SHP77 treated with DMSO at 0.1 percent for 48 hours (cell line): ENCODE measurements at places on chromosomes 12 and 14.

GRCh38 chr12:104520242-104520900 lies 63.6 kb downstream of the CHST11 start:
- no peak for DNase-seq

DNA sequence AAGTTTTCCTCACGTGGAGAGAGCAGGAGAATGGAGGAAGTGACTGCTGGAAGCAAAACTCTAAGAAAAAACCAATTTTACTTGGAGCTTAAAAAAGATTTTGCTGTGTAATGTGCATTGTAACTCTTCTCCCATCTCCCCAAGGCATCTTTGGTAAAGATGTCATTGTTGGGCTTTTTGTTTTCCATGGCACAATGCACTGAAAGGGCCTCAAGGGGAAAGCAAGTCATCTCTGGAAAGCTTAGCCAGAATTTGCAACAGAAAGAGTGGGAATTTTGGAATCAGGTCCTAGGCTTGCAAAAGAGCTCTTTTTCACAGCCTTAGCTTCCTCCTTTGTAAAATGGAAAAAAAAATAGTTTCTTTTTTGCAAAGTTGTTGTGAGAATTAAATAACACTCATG lies 7.9 kb upstream of the PPM1A start:
- no peak for DNase-seq

GRCh38 chr12:57628280-57629191 lies 4.5 kb downstream of the B4GALNT1 start:
- no peak for DNase-seq

DNA sequence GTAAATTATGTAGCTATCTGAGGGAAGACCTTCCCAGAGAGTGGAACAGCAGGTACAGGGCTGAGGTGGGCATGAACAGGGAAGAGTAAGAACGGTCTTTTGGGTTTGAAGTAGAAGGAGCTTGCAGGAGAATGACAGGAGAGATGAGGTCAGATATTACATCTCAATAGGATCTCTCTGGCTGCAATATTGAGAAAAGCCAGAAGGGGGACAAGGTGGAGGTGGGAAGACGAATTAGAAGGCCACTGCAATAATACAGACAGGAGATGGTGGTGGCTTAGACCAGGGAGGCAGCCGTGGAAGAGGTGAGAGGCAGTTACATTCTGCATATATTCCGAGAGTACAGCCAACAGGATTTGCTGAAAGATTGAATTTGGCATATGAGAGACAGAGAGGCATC lies 310.2 kb downstream of the APAF1 start:
- DNase-seq: peak; percentile 16

DNA sequence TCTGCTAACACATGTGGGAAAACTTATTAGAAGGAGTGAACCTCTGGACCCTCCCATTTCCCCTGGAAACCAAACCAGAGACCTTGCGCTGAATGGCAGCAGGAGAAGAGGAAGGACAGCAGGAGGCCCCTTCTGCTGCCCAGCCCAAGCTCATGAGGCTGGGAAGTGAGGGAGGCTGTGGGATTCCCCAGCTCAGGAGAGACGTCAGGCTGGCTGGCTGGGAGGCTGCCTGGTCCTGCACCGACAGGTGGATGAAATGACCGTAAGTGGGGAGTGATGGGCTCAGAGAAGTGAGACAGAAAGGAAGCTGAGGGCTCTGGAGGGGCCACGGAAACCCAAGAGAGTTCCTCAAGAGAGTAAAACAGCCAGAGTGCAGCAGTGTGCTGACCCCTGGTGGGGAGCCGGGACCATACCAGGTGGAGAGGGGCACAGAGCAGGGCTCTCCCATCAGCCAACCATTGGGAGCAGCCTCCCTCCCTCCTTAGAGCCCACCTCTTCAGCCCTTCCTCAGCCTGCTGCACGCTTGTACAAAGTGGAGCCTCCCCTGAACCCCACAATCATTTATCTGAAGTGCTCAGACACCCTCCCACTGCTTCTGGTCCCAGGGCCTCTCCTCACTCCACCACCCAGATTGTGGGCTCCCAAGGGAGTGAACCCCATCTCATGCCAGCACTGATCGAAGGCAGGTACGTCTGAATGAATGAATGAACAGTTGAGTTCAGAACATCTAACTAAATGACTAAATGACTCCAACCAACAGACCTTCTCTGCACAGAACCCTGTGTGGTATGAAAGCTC lies 14.0 kb downstream of the TAMALIN start:
- peak; percentile 52 for DNase-seq

GRCh38 chr12:94650143-94651056 lies at the start of gene TMCC3:
Gene TMCC3, minus strand, starts transcription at chr12:94650557. Its CDS starts 127 bp downstream, at chr12:94650430.
- no peak for DNase-seq

- no peak for DNase-seq
These were observed 85.5 kb downstream of the PRICKLE1 start for GRCh38 chr12:42504049-42504448.

- no peak for DNase-seq
These were observed 513.2 kb downstream of the NELL2 start for GRCh38 chr12:44362947-44363346.

DNA sequence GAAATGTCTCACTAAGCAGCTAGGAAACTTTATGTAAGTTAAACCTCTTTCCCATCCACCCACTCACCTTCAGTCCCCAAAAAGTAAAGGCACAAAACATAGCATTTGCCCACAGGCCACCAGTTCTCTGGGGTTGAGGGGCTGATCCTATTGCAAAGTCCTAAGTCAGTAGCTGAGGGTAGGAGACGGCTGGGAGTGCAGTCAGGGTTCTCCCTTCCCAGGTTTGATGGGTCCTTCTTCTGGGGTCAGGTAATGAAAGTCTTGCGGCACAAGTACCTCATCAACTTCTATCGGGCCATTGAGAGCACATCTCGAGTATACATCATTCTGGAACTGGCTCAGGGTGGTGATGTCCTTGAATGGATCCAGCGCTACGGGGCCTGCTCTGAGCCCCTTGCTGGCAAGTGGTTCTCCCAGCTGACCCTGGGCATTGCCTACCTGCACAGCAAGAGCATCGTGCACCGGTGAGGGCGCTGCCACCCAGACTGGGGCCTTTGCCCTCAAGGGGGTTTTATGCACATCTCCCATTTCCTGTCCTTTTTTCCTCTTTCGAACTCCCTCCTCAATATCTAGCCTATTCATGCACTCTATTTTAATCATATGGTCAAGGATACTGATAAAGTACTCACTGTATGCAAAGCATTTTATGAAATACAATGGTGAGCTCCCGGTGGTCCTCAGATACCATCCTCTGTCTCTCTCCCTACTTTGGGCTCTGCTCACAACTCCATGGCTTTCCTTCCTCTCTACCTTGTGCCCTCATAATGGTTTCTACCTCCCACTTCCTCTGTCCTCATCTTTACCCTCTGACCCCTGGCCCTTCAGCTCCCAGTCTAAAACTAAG lies 986 bp downstream of the TSSK4 start:
- no peak for DNase-seq

DNA sequence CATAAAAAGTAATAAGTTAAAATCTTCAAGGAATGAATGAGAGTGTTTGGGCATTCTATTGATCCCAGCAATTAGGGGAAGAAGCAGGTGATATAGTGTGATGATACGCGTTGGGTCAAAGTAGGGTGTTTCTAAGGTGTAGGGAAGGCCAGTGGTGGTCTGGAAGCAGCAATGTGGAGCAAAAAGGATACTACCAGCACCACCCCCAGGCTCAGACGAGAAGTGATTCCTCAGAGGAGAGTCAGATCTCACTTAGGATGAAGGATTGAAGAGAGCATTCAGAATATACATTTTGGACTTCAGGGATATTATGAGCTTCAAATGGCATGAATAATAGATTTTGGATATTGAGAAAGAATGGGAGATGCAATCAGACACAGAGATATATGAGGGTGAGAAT lies 497.6 kb downstream of the RMST start:
- DNase-seq: no peak

GRCh38 chr14:29390081-29390832 lies 537.4 kb downstream of the PRKD1 start:
- no peak for DNase-seq

- no peak for DNase-seq
These were observed 175.8 kb upstream of the GRIN2B start for GRCh38 chr12:14157088-14157747.

GRCh38 chr14:86723254-86723624 lies 1193.3 kb downstream of the FLRT2 start:
- DNase-seq: no peak

DNA sequence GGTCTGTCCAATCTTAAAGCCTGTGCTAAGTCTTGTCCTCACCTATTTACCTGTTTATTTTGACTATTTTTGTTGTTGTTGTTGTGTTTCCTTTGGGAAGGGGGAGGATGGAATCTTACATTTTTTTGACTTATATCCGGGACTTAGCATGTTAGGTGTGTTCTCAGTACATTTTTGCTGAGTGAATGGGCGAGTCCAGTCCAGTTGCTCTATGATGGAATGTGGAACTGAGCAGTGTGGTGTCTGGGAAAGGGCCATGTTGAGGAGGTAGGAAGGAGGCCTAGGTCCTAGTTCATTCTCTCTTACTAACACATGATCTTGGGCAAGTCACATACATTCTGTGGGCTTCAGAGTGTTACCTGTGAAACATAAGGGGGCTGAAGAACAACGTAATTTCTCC lies 80.9 kb upstream of the SLC38A2 start:
- no peak for DNase-seq

GRCh38 chr12:121036810-121037326 lies 2.2 kb downstream of the OASL start:
- DNase-seq: no peak

GRCh38 chr14:95472819-95473251 lies 43.6 kb downstream of the SYNE3 start:
- DNase-seq: no peak

DNA sequence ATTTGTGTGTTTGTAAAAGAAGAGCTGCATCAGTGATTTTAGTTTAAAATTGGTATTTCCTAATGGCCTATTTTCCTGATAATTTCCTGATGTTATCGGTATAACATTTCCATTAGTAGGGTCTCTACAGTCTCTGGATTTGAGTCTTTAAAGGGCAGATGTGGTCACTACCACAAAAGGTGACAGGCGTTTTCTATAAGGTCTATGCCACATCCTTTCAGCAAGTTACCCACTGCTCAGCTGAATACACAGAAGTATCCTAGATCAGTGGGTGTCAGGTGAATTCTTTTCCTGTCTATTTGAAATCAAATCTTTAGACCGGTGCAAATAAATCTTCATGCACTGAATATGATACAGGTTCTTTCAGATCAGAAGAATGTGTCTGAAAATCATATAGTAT lies 90.2 kb downstream of the LIN7A start:
- no peak for DNase-seq

DNA sequence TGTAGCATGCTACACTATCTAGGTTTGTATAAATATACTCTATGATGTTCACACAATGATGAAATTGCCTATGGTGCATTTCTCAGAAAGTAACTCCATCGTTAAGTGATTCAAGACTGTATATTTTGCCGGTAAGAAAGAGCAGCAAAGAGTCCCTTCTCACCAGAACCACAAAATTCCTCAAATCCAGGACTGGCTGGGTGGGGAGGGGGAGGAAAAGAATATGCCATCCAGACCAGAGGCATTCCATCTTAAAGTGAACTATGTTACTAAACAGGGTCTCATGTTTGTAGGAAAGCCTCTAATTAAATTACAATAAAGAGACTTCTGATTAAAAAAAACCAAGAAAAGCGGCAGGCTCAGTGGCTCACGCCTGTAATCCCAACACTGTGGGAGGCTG lies 11.5 kb downstream of the UBE2N start:
- DNase-seq: no peak

- DNase-seq: no peak
These were observed 7.2 kb downstream of the ALDH2 start for GRCh38 chr12:111773801-111774551.

DNA sequence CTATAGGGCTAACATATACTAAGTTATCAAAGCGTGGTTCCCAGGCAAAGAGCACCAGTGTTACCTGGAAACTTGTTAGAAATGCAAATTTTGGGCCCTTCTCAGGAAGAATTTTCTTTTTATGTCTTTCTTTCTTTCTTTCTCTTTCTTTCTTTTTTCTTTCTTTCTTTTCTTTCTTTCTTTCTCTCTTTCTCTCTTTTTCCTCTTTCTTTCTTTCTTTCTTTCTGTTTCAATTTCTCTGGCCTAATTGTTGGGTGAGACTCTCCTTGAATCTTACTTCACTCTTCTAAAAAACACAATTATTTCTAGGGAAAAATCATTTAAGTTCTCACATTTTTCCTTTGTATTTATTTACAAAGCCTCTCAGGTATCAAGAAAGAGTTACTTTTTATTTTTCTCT lies 46.5 kb upstream of the RAP1B start:
- no peak for DNase-seq

GRCh38 chr12:115857923-115858322 lies 419.6 kb downstream of the MED13L start:
- no peak for DNase-seq

DNA sequence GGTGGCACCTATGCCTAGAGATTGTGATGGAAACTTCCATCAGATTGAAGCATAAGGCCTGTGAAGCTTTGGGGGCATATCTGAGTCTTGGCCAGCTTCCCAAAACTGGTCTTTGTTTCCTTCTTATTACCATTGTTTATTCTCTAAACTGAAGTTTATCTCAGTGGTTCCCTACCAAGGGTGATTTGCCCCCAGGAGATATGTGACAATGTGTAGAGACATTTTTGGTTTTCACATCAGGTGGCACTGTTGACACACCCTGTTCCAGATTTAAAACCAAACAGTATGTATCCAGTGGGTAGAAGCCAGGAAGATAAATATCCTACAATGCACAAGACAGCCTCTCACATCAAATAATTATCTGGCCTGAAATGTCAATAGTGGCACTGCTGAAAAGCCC lies 22.1 kb downstream of the RASSF9 start:
- no peak for DNase-seq

DNA sequence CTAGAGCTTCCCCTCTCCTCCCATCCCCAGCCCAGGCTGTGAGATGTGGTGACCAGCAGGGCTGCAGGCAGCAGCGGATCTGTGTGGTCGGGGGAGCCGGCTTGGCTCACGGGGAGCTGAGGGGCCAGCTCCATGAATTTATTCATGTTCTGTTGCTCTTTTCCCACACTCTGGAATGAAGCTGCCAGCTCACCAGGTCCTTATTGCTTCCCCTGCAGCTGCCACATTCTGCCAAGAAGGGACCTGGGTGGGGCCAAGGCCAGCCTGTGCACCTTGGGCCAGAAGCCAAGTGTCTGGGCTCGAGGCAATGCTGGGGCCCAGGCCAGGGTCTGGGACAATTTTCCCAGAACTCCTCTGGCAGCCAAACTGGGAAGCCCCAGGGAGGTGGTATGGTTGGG lies 2.5 kb upstream of the C1QL4 start:
- DNase-seq: no peak

- no peak for DNase-seq
These were observed 140.9 kb downstream of the EFCAB11 start for GRCh38 chr14:89813617-89814031.

DNA sequence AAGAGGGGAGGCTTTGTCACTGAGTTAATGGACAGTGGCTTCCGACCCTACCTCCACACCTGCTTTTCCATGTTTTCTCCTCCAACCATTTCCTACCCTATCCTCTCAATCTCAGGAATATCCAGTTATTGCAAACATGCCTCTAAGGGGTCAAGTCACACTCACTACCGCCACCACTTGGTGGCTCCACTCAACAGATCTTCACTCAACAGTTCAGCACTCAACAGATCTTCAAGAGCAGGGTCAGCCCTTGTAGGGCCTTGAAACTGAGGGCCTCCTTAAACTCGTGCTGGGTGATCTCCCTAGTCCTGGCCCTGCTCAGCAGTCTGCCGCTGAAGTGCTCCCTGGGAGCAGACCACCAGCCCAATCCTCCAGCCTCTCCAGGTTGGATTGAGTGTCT lies 14.2 kb downstream of the ZNF641 start:
- DNase-seq: no peak

GRCh38 chr12:44876544-44877410 lies 662 bp upstream of the NELL2 start:
- DNase-seq: no peak

GRCh38 chr12:6341417-6342139 lies at the start of gene TNFRSF1A:
Gene TNFRSF1A, minus strand, starts transcription at chr12:6342076. Its CDS starts 262 bp downstream, at chr12:6341814.
- no peak for DNase-seq

GRCh38 chr14:73467800-73468199 lies 9.5 kb upstream of the NUMB start:
- DNase-seq: no peak
